Glomerular endothelial cell (primary cell): ENCODE measurements at places on chromosomes 11 and 22. TPM values are rescaled to one million over a fixed set of nuclear protein-coding genes. Genes with fewer than 3 reads are reported as not detected.

OR5B21 gene
- not detected in 2 replicates for total RNA-seq

PRG3 gene
- total RNA-seq, result not detected in 2 replicates

PCNX3 gene
- total RNA-seq, result 51.0 and 67.8 TPM in 2 replicates

UVRAG gene
- total RNA-seq, result 32.1 and 44.7 TPM in 2 replicates

GVQW3 gene
- total RNA-seq, result 0.53 and 1.3 TPM in 2 replicates
